ENCODE measurements at places on chromosomes 13 and 19. TPM values are rescaled to one million over a fixed set of nuclear protein-coding genes. Genes with fewer than 3 reads are reported as not detected.

The IRS2 gene
- 15.8 TPM for total RNA-seq

- no peaks in the 10 kb centered on the region for H3K4me1 ChIP-seq
- H3K27ac ChIP-seq, result no peak overlapping the region
- H3K27me3 ChIP-seq, result no peaks in the 10 kb centered on the region
- no peak overlapping the region for H3K4me3 ChIP-seq
- H3K36me3 ChIP-seq, result no peaks in the 10 kb centered on the region
- peak; percentile 54 for DNase-seq
These were observed 33.7 kb upstream of the ZNF724 start for GRCh38 chr19:23283925-23284324.

GRCh38 chr13:75417012-75417384 lies 65.0 kb downstream of the TBC1D4 start:
- H3K27me3 ChIP-seq, result no peaks in the 10 kb centered on the region
- H3K4me3 ChIP-seq, result no peak overlapping the region
- no peaks in the 10 kb centered on the region for H3K4me1 ChIP-seq

DNA sequence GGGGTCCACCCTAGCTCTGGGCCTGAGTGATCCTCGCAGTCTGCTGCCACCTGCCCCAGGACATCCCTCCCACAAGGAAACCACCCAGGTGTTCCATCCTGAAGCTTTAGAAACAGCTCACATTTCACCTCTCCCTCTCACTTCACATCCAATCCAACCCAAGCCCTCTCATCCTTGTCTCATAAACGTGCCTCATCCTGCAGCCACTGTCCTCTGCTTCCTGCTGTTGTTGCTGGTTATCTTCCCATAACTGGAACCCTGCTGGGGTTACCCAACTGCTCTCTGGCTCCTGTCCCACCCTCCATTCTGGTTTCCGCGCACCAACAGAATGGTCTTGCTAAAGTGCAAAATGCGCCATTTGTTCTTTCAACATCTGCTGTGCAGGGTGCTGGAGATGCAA lies 59.7 kb upstream of the MTIF3 start:
- no peak overlapping the region for H3K4me3 ChIP-seq
- no peaks in the 10 kb centered on the region for H3K36me3 ChIP-seq
- H3K27me3 ChIP-seq, result peaks cover 1% of the 10 kb centered on the region
- H3K4me1 ChIP-seq, result no peaks in the 10 kb centered on the region
- no peak overlapping the region for H3K27ac ChIP-seq

DNA sequence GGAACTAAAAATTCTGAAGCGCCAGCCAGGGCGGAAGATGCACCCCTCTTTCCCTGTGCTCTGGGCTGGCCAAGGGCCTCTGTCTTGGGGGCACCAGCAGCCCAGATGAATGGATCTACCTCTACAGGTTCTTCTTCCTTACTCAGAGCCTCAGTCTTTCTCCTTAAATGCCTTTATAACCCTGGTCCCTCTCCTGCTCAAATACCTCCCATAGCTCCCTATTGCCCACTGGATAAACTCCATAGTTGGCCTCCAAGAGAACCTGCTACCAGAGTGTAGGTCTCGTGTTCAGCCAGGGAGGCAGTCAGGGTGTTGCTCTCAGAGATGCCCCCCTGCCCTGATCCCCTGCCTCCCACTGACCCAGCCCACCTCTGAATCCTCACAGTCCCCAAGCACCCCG lies 30.5 kb downstream of the OR10H4 start:
- no peaks in the 10 kb centered on the region for H3K36me3 ChIP-seq
- H3K4me1 ChIP-seq, result no peaks in the 10 kb centered on the region
- DNase-seq, result no peak
- no peaks in the 10 kb centered on the region for H3K27me3 ChIP-seq
- H3K4me3 ChIP-seq, result no peak overlapping the region
- no peak overlapping the region for H3K27ac ChIP-seq

GRCh38 chr13:82096256-82096655 lies 1755.3 kb upstream of the SPRY2 start:
- DNase-seq, result no peak
- H3K4me3 ChIP-seq, result no peak overlapping the region
- no peaks in the 10 kb centered on the region for H3K36me3 ChIP-seq
- no peak overlapping the region for H3K27ac ChIP-seq
- no peaks in the 10 kb centered on the region for H3K27me3 ChIP-seq

GRCh38 chr19:34220472-34221063 lies 33.8 kb upstream of the GARRE1 start:
- no peaks in the 10 kb centered on the region for H3K4me1 ChIP-seq
- no peak overlapping the region for H3K27ac ChIP-seq
- peaks cover 12% of the 10 kb centered on the region for H3K36me3 ChIP-seq
- DNase-seq, result no peak
- H3K27me3 ChIP-seq, result no peaks in the 10 kb centered on the region

DNA sequence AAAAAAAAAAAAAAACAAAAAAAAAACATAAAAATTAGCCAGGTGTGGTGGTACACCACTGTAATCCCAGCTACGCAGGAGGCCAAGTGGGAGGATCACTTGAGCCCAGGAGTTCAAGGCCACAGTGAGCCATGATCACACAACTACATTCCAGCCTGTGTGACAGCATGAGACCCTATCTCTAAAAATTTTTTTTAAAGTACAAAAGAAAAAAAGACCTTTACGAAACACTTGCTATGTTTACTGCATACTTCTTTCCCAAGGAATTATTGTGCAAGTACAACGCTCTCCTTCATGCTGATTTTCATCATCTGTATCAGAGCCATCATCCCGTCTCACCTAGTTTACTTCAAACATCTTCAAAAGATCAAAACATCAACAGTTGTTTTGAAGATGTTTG lies 28.6 kb upstream of the ZNF780A start:
- H3K4me3 ChIP-seq, result no peak overlapping the region
- no peaks in the 10 kb centered on the region for H3K27me3 ChIP-seq
- no peaks in the 10 kb centered on the region for H3K36me3 ChIP-seq
- DNase-seq, result no peak
- H3K27ac ChIP-seq, result no peak overlapping the region

- no peak for DNase-seq
- H3K36me3 ChIP-seq, result no peaks in the 10 kb centered on the region
- H3K27me3 ChIP-seq, result no peaks in the 10 kb centered on the region
- no peak overlapping the region for H3K4me3 ChIP-seq
- no peak overlapping the region for H3K27ac ChIP-seq
These were observed 158.0 kb downstream of the KCTD15 start for GRCh38 chr19:33954686-33955085.

- no peaks in the 10 kb centered on the region for H3K36me3 ChIP-seq
- no peaks in the 10 kb centered on the region for H3K27me3 ChIP-seq
- no peak overlapping the region for H3K4me3 ChIP-seq
- no peak for DNase-seq
- no peak overlapping the region for H3K27ac ChIP-seq
These were observed 243.6 kb downstream of the NDFIP2 start for GRCh38 chr13:79724348-79725103.

DNA sequence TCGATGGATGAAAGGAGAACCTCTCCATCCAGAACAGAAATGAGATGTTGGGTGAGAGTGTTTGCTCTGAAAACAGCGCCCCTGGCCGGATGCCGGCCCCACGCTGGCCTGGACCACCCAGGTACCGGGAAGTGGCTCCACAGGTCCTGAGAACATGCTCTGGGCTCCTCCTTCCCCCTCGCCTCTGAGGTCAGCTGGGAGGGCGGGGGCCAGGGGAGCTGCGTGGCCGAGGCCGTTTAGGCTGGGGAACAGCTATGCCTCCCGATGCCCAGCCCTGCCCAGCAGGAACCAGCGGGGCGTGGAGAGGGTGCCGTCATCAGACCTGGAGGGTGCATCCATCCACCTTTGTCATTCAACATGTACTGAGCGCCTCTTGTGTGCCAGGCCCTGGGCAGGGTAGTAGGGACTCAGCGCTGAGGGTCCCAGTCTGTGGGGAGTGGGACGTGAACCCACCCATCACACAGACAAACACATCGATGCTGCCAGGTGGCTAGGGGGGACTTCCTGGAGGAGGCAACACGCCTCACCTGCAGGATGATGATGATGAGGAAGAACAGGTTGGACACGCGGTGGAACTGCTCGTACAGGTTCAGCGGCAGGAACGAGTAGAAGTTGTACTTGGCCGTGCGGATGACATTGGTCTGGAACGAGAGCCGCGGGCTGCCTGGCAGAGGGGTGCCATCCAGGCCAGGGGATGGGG lies 4.2 kb downstream of the ATP8B3 start:
- no peak overlapping the region for H3K4me3 ChIP-seq
- H3K4me1 ChIP-seq, result no peaks in the 10 kb centered on the region
- H3K27ac ChIP-seq, result no peak overlapping the region
- no peaks in the 10 kb centered on the region for H3K36me3 ChIP-seq

The CYP2F1 gene
- total RNA-seq, result not detected

GRCh38 chr13:104847922-104848321 lies 1687.5 kb downstream of the EFNB2 start:
- no peak overlapping the region for H3K4me3 ChIP-seq
- no peak for DNase-seq
- H3K27me3 ChIP-seq, result no peaks in the 10 kb centered on the region
- H3K36me3 ChIP-seq, result no peaks in the 10 kb centered on the region
- no peak overlapping the region for H3K27ac ChIP-seq
- H3K4me1 ChIP-seq, result no peaks in the 10 kb centered on the region

DNA sequence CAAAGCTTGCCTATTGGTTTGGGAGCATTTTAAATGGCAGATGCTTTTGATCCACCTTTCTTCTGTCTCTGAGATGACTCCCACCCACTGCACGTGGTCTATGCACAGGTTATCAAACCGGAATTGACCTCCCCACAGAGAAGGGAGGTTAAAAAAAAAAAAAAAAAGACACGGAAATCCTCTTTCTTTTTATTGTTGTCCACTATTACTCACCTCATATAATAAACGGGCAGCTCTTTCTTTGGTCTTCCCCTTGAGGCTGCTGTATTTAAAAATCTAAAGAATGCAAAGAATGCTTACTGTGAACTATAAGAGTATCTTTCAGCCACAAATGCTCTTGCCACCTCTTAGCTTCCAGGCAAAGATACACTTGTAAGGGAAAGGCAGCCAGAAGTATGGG lies 329.7 kb downstream of the NDFIP2 start:
- no peak overlapping the region for H3K27ac ChIP-seq
- no peak for DNase-seq
- no peaks in the 10 kb centered on the region for H3K36me3 ChIP-seq
- no peak overlapping the region for H3K4me3 ChIP-seq
- H3K4me1 ChIP-seq, result no peaks in the 10 kb centered on the region
- no peaks in the 10 kb centered on the region for H3K27me3 ChIP-seq

- no peaks in the 10 kb centered on the region for H3K4me1 ChIP-seq
- peak overlapping the region; percentile 36 for H3K4me3 ChIP-seq
- no peak overlapping the region for H3K27ac ChIP-seq
- no peaks in the 10 kb centered on the region for H3K27me3 ChIP-seq
These were observed 470 bp upstream of the GRTP1 start for GRCh38 chr13:113364311-113364889.

DNA sequence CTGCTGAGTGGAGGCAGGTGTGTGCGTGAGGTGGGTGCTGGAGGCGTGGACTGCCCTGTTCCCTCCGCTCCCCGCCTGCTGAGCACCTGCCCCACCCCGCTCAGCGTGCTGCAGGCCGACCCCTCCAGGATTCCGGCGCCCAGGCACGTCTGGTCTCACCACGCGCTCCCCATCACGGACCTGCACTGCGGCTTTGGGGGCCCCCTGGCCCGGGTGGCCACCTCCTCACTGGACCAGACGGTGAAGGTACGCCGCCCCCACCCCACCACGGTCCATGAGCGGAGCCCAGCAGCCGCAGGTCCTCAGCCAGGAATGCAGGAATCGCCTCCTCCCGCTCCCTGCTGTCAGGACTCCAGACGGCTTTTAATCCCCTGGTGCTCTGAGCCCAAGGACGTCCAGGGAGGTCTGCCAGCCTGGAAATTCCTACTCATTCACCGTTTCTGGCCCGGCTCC lies 6.0 kb downstream of the WDR18 start:
- no peaks in the 10 kb centered on the region for H3K4me1 ChIP-seq
- no peak overlapping the region for H3K27ac ChIP-seq
- DNase-seq, result no peak
- H3K4me3 ChIP-seq, result no peak overlapping the region
- H3K27me3 ChIP-seq, result no peaks in the 10 kb centered on the region

GRCh38 chr19:6752256-6753177 lies 13.0 kb downstream of the TRIP10 start:
- no peak for DNase-seq
- no peak overlapping the region for H3K27ac ChIP-seq
- no peak overlapping the region for H3K4me3 ChIP-seq
- no peaks in the 10 kb centered on the region for H3K4me1 ChIP-seq

- no peaks in the 10 kb centered on the region for H3K4me1 ChIP-seq
- no peaks in the 10 kb centered on the region for H3K36me3 ChIP-seq
- DNase-seq, result peak; percentile 91
- H3K4me3 ChIP-seq, result no peak overlapping the region
- H3K27ac ChIP-seq, result peak overlapping the region; percentile 28
These were observed 3.3 kb downstream of the DOT1L start for GRCh38 chr19:2166741-2167738.

DNA sequence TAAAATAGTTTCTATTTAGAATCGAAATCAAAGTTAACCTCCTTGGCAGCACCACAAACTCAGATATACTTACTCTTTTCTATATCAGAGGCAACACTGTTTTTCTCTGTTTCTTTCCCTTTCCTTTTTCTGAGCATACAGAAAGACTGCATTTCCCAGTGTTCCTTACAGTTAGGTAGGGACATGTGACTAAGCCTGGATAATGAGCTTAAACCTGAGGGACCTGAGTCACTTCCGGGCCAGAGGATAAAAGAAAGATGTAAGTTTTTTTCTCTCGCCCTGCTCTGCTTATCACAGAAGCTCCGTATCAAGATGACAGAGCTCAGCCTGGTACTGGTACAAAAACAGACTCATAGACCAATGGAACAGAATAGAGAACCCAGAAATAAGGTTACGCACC lies 531.9 kb downstream of the KLF12 start:
- H3K27ac ChIP-seq, result no peak overlapping the region
- no peak overlapping the region for H3K4me3 ChIP-seq
- H3K4me1 ChIP-seq, result no peaks in the 10 kb centered on the region
- H3K36me3 ChIP-seq, result no peaks in the 10 kb centered on the region
- H3K27me3 ChIP-seq, result no peaks in the 10 kb centered on the region

- H3K4me3 ChIP-seq, result no peak overlapping the region
- H3K4me1 ChIP-seq, result no peaks in the 10 kb centered on the region
- H3K27ac ChIP-seq, result no peak overlapping the region
These were observed 21.2 kb upstream of the CEACAM6 start for GRCh38 chr19:41734156-41734555.

DNA sequence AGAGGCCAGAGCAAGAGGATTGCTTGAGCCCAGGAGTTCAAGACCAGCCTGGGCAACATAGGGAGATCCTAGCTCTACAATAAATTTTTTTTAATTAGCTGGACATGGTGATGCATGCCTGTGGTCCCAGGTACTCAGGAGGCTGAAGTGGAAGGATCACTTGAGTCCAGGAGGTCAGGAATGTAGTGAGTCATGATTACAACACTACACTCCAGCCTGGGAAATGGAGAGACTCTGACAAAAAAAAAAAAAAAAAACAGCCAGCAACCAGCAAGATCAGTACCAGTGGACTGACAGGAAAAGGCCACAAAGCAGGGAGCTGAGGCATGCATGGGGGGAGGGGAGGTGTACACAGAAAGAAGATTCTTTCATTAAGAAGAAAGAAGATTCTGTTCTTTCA lies 52.7 kb upstream of the RFXAP start:
- H3K4me1 ChIP-seq, result no peaks in the 10 kb centered on the region
- no peaks in the 10 kb centered on the region for H3K36me3 ChIP-seq
- no peak for DNase-seq
- no peak overlapping the region for H3K27ac ChIP-seq
- H3K27me3 ChIP-seq, result no peaks in the 10 kb centered on the region

GRCh38 chr13:48827709-48828108 lies 148.0 kb upstream of the FNDC3A start:
- no peak overlapping the region for H3K27ac ChIP-seq
- H3K36me3 ChIP-seq, result no peaks in the 10 kb centered on the region
- no peaks in the 10 kb centered on the region for H3K4me1 ChIP-seq

Data from aorta (tissue), 5 donors.